ENCODE measurements at places on chromosomes 7 and 10. TPM values are rescaled to one million over a fixed set of nuclear protein-coding genes. Genes with fewer than 3 reads are reported as not detected.

DNA sequence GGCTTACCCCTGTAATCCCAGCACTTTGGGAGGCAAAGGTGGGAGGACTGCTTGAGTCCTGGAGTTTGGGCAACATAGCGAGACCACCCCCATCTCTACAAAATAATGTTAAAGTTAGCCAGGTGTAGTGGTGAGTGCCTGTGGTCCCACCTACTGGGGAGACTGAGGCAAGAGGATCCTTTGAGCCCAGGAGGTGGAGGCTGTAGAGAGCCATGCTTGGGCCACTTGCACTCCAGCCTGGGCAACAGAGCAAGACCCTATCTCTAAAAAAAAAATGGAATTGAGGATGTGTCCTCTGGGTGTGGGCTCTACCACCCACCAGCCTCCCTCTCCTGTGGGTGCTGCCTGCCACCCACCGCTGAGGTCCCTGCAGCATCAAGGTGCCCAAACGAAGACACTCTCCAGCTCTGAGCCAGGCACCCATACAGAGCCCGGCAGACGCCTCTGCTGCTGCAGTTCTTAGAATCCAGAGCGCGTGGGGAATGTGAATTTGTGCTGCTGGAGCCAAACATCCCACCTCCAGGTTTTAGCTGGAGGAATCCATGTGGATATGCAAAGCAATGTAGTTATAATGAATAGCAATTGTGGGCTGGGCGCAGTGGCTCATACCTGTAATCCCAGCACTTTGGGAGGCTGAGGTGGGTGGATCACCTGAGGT is 176.0 kb upstream of the TNRC18 start:
- peaks cover 12% of the 10 kb centered on the region for H3K27me3 ChIP-seq
- H3K27ac ChIP-seq: no peak overlapping the region
- no peaks in the 10 kb centered on the region for H3K36me3 ChIP-seq

DNA sequence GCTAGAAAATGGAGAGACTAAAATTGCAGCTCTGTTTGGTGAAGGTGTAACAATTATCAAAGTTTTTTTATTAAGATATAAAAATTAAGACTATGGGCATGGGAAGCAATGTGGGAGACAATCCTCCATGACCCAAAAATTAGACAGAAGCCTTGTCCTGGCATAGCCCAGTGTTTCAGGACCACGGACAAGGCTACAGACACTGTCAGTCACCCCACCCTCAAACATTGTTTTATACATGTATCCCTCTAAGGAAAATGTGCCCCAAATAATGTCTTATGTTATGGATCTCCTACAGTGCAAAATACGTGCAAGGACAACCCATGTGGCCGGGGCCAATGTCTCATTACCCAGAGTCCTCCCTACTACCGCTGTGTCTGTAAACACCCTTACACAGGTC is 24.0 kb downstream of the HABP2 start:
- H3K36me3 ChIP-seq: no peaks in the 10 kb centered on the region
- H3K27me3 ChIP-seq: peaks cover 3% of the 10 kb centered on the region
- H3K4me1 ChIP-seq: no peaks in the 10 kb centered on the region
- H3K27ac ChIP-seq: no peak overlapping the region
- DNase-seq: no peak

DNA sequence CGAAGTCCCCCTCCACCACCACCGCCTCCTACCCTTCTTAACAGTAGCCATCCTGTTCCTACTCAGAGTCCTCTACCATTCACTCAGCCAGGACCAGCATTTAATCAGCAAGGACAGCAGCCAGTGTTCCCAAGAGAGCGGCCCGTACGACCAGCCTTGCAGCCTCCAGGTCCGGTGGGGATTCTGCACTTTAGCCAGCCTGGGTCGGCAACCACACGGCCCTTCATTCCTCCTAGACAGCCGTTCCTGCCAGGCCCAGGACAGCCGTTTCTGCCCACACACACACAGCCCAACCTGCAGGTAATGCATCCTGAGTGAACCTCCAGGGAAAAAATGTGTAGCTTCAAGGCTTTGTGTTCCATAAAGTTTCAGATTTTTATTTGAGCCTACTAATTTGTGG is 74.2 kb downstream of the SHH start:
- H3K4me3 ChIP-seq: no peak overlapping the region
- no peak overlapping the region for H3K27ac ChIP-seq
- DNase-seq: no peak
- H3K36me3 ChIP-seq: peaks cover 39% of the 10 kb centered on the region
- H3K27me3 ChIP-seq: no peaks in the 10 kb centered on the region

DNA sequence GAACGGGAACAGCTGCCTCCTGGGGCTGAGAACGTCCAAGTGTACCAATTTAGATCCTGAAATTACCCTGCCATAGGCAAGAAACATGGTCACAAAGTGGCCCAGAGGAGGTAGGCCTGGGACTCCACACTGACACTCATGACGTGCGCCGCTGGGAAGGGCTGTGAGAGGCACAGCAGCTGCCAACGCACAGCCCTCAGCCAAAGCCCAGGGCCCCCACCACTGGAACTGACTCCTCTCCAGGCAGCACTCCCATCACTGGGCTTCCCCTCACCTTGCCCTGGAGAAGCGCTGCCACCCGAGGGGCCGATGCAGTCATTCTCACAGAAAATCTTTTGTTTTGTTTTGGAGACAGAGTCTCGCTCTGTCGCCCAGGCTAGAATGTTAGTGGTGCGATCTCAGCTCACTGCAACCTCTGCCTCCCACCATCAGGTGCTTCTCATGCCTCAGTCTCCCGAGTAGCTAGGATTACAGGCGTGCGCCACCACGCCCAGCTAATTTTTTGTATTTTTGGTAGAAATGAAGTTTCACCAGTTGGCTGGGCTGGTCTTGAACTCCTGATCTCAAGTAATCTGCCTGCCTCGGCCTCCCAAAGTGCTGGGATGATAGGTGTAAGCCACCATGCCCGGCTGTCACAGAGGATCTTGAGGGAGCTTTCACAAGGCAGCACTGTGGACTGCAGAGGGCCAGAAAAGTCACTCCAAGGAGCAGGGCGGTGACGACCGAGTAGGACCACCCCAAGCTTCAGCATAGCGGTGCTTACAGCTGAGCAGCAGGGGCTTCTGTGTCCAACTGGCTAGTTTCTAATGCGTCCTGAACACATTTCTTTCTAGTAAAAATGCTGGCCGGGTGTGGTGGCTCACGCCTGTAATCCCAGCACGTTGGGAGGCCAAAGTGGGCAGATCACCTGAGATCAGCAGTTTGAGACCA is 13.5 kb downstream of the GUSB start:
- no peak overlapping the region for H3K27ac ChIP-seq
- H3K4me1 ChIP-seq: no peaks in the 10 kb centered on the region
- no peaks in the 10 kb centered on the region for H3K27me3 ChIP-seq
- DNase-seq: no peak
- H3K36me3 ChIP-seq: peaks cover 53% of the 10 kb centered on the region

DNA sequence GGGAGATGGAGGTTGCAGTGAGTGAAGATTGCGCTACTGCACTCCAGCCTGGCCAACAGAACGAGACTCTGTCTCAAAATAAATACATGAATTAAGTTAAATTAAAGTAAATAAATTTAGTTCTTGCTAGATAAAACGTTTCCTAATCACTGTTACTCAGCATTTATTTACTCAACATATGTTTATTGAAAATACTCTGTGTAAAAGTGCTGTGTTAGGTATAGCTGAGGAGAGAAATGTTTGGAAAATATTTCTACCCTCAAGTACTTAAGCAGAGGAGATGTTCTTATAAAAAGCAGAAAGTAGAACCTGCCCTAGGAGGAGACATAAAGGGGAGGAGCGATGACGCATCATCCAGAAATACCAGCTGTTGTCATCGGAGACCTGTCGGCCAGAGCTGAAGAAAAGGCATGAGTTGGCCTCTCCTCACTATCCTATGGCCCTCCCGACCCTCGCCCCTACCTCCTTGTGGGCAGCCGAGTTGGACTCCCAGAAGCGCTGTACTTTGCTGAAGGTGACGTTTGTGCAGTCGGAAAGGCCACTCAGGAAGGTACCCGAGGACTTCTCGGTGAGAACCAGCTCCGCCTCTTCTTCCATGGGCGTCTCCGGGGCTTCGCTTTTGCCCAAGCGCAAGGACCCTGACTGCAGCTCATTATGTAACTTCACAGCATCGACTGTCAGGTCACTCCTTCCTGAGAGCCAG is 1.1 kb downstream of the RRP12 start:
- H3K36me3 ChIP-seq: peaks cover 10% of the 10 kb centered on the region
- peaks cover 10% of the 10 kb centered on the region for H3K4me1 ChIP-seq
- peak overlapping the region; percentile 93 for H3K4me3 ChIP-seq
- H3K27ac ChIP-seq: peak overlapping the region; percentile 88
- DNase-seq: peak; percentile 70

- no peak overlapping the region for H3K4me3 ChIP-seq
- no peaks in the 10 kb centered on the region for H3K27me3 ChIP-seq
- H3K27ac ChIP-seq: no peak overlapping the region
- H3K4me1 ChIP-seq: no peaks in the 10 kb centered on the region
- no peak for DNase-seq
Measured at GRCh38 chr7:30649717-30650420, 32.4 kb downstream of the CRHR2 start.

DNA sequence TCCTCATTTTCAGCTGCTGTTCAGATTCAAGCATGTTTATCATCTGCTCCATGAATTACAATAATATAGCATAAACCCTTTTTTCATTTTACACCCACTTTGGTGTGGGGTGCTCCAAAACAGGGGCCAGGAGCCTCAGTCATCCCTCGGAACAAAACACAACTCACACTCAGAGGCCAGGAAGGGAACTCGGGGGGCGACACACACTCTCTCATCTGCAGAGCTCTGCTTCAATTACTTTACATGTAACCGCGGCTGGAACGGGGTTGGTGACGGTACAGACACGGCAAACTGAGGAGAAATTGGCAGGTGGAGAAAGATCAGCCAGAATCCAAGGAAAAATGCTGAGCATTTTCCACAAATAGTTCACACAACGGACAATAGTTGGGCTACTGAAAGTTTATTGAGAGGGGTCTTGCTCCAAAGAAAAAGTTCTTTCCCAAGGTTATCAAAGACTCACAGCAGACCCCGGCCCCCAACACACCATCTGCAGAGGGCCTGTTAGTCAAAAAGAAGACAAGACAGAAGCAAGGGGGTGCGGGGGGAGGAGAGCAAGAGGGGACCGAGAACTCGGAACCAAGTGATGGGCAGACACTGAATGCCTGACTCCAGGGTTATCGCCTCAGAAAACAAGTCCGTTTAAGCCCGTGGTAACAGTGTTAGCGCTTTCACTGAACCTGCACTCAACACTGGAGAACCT is 20.5 kb downstream of the DIP2C start:
- no peak overlapping the region for H3K27ac ChIP-seq
- H3K4me3 ChIP-seq: no peak overlapping the region
- no peaks in the 10 kb centered on the region for H3K36me3 ChIP-seq
- peaks cover 14% of the 10 kb centered on the region for H3K27me3 ChIP-seq
- no peaks in the 10 kb centered on the region for H3K4me1 ChIP-seq
- DNase-seq: no peak

GRCh38 chr10:26653004-26653403 is 44.5 kb upstream of the PDSS1 start:
- no peak for DNase-seq
- peaks cover 5% of the 10 kb centered on the region for H3K27me3 ChIP-seq
- H3K27ac ChIP-seq: no peak overlapping the region
- no peaks in the 10 kb centered on the region for H3K4me1 ChIP-seq

- no peak for DNase-seq
- no peak overlapping the region for H3K4me3 ChIP-seq
- peaks cover 93% of the 10 kb centered on the region for H3K4me1 ChIP-seq
- H3K27me3 ChIP-seq: no peaks in the 10 kb centered on the region
- H3K36me3 ChIP-seq: peaks cover 86% of the 10 kb centered on the region
Measured at GRCh38 chr10:11184093-11184492, 166.4 kb downstream of the CELF2 start.

- H3K27me3 ChIP-seq: no peaks in the 10 kb centered on the region
- H3K27ac ChIP-seq: peak overlapping the region; percentile 50
- peak; percentile 28 for DNase-seq
- H3K36me3 ChIP-seq: peaks cover 13% of the 10 kb centered on the region
- H3K4me3 ChIP-seq: no peak overlapping the region
- H3K4me1 ChIP-seq: peaks cover 15% of the 10 kb centered on the region
Measured at GRCh38 chr10:73439605-73440312, 6.4 kb upstream of the MSS51 start.

- DNase-seq: no peak
- H3K27ac ChIP-seq: no peak overlapping the region
- no peak overlapping the region for H3K4me3 ChIP-seq
- H3K27me3 ChIP-seq: peaks cover 6% of the 10 kb centered on the region
Measured at GRCh38 chr10:133130602-133131001, 29.4 kb upstream of the KNDC1 start.

- H3K4me3 ChIP-seq: no peak overlapping the region
- H3K4me1 ChIP-seq: peaks cover 4% of the 10 kb centered on the region
- no peak overlapping the region for H3K27ac ChIP-seq
- DNase-seq: no peak
Measured at GRCh38 chr10:84321902-84322301, 6.5 kb upstream of the CCSER2 start.

DNA sequence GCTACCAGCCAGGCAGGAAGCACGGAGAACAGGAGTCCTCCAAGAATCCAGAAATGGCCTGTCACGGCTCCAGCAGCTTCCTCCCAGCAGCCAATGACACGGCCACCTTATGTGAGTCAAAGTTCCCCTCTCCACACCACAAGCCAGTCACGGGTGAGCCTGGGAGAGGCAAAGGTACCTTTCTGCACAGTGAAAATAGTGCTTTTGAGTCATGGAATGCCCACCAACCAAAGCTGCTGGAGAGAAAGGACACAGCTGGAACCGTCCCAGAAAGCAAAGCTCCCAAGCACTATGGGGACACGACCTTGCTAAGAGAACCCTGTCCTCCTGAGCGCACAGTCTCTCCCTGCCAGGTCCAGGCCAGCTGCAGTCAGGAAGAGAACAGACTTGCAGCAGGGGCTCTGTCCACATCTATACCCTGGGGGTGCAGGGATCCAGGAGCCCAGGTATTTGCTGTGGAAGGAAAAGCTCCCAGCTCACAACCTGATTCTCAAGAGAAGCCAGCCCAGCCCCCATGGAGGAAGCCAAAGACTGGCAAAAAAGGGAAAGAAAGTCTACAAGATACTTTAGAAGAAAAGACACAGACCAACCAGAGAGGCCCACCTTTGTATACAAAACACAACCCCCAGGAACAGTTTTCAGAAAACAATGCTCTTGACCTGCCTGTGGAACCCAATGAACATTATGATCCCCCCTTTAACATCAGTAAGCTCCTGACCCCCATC is 24.4 kb downstream of the C10orf71 start:
- H3K27me3 ChIP-seq: no peaks in the 10 kb centered on the region
- no peak overlapping the region for H3K4me3 ChIP-seq
- H3K4me1 ChIP-seq: no peaks in the 10 kb centered on the region
- no peak for DNase-seq

The TRPV5 gene
- total RNA-seq: not detected

The GDF2 gene
- total RNA-seq: not detected

The HDAC9 gene
- 1.1 TPM for total RNA-seq

The GAD2 gene
- total RNA-seq: not detected

The STOX1 gene
- total RNA-seq: 0.36 TPM

The FRMPD2 gene
- not detected for total RNA-seq

The PNLIPRP1 gene
- total RNA-seq: not detected
